ENCODE measurements at places on chromosomes 2 and 18.

- DNase-seq: no peak
These were observed 30.5 kb upstream of the SLC39A10 start for GRCh38 chr2:195626507-195626906.

- DNase-seq: peak; percentile 37
These were observed 45.4 kb downstream of the M1AP start for GRCh38 chr2:74602586-74603281.

- no peak for DNase-seq
These were observed 154.6 kb downstream of the ANKRD36 start for GRCh38 chr2:97267411-97268074.

DNA sequence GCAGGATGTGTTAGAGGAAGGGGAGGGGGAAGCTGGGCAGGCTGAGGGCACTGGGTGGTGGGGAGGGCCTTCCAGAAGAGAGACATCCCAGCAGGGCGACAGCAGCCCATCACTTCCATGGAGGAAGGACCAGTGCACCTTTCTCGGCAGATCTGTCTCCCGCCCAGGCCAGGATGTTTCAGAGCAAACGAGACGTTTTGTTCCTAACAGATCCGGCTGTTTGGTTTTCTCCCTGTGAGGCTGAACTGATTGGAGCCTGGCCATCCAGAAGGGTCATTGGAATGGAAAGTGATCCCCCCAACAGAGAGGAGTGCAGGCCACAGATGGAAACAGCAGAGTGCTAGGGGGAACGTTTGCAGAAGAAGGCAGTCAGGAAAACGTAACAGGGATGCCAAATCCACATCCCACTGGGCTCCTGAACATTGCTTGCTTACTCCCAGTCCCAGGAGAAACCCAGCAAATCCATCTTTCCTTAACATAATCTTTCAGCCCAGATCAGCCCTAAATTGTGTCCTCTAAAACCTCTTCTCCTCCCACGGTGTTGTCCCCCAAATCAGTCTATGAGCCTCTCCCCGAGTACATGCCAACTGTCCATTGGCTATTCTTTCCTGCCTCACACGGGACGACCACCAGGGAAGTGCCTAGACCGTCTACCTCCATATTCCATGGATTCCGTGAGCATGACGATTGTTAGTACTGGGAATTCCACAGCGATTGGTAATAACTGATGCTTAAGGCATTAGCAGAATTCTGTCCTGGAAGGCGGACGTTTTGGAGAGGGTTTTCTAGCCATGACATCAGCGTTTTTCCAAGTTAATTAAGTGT lies 126.8 kb downstream of the SEPTIN10 start:
- no peak for DNase-seq

- no peak for DNase-seq
These were observed 149.0 kb downstream of the IKZF2 start for GRCh38 chr2:213002383-213002782.

DNA sequence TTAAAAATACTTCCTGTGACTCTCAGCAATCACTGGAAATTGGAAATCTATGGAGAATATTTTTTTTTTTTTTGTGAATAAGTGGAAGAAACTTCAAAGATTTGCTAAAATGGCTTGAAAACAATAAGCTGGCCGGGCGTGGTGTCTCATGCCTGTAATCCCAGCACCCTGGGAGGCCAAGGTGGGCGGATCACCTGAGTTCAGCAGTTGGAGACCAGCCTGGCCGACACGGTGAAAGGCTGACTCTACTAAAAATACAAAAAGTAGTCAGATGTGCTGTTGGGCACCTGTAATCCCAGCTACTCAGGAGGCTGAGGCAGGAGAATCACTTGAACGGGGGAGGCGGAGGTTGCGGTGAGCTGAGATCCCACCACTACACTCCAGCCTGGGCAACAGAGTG lies 155.5 kb upstream of the CAVIN2 start:
- DNase-seq: no peak

DNA sequence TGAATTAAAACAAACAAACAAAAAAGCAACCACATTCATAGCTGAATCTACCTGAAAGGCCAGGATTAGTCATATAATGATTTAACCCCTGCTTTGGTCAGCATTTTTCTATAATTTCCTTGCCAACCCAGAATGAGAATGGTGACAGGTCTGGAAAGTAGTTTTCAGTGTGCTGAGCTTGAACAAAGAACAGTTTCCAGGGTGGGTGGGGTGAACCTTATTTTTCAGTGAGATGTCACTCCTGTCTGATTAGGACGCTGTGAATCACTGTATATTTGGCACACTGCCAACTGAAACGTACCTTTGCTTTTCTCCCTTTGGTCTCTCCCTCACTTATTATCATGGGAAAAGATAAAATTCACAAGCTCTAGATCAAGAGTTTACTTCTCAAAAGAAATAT lies 35.0 kb upstream of the DSC1 start:
- no peak for DNase-seq

DNA sequence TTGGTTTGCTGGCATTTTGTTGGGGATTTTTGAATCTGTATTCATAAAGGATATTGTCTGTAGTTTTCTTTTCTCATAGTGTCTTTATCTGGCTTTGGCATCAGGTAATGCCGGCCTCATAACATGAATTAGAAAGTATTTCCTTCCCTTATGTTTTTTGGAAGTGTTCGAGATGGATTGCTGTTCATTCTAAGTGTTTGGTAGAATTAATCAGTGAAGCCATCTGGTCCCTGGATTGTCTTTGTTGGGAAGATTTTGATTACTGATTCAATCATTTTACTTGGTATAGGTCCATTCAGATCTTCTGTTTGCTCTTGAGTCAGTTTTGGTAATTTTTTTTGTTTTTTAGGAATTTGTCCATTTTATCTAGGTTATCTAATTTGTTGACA lies 22.3 kb downstream of the KIAA1328 start:
- no peak for DNase-seq

DNA sequence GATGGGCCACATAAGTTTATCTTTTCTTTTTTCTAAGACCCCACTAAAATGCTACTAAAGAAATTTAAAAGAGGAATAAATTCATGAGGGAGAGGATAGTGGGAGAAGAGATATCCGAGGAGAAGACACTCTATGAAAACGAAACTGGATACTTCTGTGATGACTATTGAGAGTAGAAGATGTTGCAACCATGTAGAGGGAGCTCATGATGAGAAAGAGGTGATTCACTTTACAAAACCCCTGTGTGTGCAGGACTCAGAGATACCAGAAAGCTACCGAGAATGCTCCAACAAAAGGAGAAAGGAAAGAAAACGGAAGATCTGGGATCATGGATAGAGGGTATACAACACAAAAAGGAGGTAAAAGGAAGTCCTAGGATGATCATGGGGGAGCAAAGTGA lies 34.9 kb downstream of the SLC38A11 start:
- peak; percentile 63 for DNase-seq

- DNase-seq: no peak
These were observed 492.4 kb upstream of the ACVR2A start for GRCh38 chr2:147352264-147353071.

DNA sequence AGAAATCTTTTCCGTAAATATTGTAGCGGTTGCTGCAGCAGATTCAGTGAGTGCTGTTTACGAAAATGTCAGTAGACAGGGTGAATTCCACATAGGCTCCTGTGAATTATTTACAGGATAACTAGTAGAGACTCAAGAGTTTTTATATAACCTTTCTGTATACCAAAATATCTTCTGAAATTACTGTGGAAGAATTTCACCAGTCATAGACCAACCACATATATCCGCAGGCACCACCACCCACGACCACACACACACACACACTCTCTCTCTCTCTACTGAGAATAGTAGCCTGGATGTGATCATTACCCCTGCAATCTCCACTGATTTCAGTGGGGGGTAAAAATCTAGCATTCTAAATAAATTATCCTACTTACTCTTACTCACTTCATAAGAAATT lies 341.8 kb downstream of the RBM43 start:
- DNase-seq: no peak

DNA sequence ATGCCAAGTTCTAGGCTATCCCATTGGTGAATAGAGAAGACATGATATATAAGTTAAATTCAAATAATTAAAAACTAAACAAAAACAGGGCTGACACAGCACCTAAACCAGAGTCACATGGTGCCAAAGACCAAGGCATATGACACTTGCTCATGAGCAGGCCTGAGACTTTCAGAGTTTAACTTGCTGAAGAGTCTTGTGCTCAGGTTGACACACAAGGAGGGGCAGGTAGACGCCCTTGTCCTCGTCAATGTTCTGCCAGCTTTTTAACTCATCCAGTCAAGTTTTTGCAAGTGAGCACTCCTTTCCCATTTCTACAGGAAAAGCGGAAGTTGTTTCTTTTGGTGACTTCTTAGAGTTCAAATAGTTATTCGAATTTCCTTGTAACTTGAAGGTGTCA lies 289.7 kb downstream of the CYRIA start:
- no peak for DNase-seq

GRCh38 chr2:207830778-207831438 lies 61.2 kb upstream of the FZD5 start:
- no peak for DNase-seq

DNA sequence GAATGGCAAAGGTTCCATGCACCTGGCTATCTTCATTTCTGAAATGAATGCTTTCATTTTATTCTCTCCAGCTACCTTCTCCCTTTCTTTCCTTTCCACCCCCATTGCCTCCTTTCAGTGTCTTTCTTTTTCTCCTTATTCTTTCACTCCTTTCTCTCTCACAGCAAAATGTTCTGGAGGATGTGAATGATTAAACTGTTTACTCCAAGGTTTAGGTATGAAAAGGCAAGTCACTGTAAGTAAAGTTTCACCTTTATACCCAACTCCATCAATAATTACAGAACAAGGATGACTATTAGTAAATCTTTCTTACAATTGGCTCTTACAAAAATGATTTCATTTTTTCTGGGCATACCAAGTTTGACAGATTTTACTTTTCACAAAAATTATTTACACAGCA lies 4.3 kb downstream of the PAX8 start:
- DNase-seq: no peak

- DNase-seq: no peak
These were observed 66.1 kb upstream of the LYPD1 start for GRCh38 chr2:132736059-132736458.

GRCh38 chr2:229408356-229408755 lies 137.3 kb upstream of the PID1 start:
- no peak for DNase-seq

- peak; percentile 27 for DNase-seq
These were observed 4.2 kb upstream of the HOXD13 start for GRCh38 chr2:176088048-176088936.

DNA sequence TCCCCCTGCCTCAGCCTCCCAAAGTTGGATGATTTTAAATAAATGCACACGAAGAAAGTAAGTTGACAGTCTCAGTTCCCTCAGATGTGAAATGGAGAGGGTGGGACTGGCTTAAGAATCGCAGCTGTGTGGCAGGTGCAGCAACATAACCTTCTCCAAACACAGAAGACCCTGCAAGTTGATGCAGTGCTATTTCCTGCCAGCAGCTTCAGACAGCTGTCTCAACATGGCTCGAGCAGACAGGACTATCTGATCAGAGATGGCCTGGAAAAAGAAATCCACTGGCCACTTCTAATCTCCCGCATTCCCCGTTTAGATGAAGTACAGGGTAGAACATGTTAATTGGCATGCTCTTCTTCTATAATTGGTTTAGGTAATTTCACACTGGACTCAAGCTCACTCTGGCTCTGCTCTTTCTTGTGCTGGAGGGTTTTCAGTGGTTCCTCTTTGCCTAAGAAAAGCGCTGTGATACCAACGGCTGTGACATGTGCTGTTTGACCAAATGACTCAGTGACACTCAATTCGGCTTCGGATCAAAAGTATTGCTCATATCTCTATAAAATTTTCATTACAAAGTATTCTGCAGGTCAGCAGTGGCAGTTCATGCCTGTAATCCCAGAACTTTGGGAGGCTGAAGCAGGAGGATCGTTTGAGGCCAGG lies 40.2 kb downstream of the MYOM1 start:
- DNase-seq: no peak

- DNase-seq: no peak
These were observed 197.9 kb downstream of the HRH4 start for GRCh38 chr18:24658302-24658701.

Data from activated CD4-positive, alpha-beta T cell treated with anti-CD3 and anti-CD28 coated beads, Interleukin-2, amount 50 U/mL, for 16 hours (primary cell).